ENCODE measurements at places on chromosomes 11 and 22.

DNA sequence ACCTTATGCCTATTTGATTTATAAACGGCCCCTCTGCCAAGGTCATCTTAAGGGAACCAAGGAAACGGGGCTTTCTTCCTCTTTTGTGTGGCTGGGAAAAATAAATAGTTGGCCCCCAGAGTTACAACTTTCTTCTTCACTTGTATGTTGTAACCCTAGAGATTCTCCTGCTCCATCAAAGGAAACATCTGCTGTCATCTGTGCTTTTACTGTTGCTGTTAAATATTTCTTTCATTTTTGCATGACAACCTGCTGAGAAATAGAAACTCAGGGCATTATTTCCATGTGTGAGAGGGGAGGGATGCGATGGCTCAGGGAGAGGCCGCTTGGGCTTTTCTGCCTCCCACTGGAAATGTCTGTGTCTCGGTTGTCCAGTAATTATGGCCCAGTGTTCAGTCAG, 21.8 kb upstream of the CDC42EP2 start:
- no peak for DNase-seq

DNA sequence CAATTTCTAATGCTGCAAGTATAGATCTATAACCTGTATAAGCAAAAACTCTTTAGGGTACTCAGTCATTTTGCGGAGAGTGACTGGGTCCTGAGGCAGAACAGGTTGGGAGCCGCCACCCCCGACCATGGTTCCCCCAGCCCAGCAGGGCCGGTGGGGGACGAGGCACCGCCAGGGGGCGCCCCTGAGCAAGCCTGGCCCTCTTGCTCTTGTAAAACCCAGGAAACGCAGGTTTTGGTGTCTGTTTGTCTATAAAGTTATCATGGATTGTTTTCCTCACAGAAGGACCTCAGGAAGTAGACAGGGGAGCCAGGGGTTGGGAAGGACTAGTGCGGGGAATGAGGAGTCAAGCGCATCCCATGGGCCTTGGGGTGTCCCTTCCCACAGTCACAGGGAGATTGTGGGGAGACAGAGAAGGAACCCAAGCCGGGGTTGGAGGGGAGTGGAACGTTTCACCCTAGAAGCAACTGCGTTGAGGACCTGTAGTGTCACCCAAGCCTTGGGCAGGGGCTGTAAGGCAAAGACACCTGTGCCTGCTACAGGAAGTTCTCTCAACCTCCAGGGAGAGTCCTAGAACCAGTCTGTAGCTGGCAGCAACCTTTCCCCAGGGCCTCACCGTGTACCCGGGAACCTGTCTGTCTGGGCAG, 26.4 kb downstream of the KCTD17 start:
- peak; percentile 88 for DNase-seq

- DNase-seq: no peak
Observed at GRCh38 chr11:60658409-60658808, 41.0 kb upstream of the MS4A8 start.

GRCh38 chr11:70521475-70522308, 123.4 kb downstream of the CTTN start:
- no peak for DNase-seq

DNA sequence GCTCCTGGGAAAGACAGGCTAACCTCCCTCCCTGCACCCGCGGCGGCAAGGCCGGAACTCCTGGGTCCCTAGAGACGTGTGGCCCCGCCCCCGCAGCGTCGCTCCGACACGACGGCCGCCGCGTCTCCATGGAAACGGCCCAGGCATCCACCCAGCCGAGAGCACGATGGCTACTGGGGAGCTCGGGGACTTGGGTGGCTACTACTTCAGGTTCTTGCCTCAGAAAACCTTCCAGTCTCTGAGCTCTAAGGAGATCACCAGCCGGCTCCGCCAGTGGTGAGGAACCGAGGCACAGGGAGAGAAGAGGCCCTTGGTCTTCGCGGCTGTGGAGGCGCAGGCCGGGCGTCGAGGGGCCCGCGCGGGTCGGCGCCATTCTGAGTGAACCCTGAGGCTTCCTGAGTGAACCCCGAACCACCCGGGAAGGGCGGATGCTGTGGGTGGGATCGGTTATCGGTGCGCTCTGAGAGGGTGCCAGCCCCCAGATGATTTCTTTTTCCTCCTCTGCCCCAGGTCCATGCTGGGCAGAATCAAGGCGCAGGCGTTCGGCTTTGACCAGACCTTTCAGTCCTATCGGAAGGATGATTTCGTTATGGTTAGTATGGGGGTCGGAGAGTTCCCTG, at the start of gene CFAP300:
Gene CFAP300 (plus strand): TSS at position 133 of the 620 bp plus-strand sequence. CDS start 34 bp downstream, at position 167.
- DNase-seq: peak; percentile 39

GRCh38 chr11:77413850-77414460, 59.9 kb downstream of the PAK1 start:
- DNase-seq: no peak

- DNase-seq: no peak
Observed at GRCh38 chr22:23513133-23513532, 67.0 kb downstream of the IGLL1 start.

GRCh38 chr22:30044369-30044768, 35.9 kb upstream of the HORMAD2 start:
- DNase-seq: no peak

DNA sequence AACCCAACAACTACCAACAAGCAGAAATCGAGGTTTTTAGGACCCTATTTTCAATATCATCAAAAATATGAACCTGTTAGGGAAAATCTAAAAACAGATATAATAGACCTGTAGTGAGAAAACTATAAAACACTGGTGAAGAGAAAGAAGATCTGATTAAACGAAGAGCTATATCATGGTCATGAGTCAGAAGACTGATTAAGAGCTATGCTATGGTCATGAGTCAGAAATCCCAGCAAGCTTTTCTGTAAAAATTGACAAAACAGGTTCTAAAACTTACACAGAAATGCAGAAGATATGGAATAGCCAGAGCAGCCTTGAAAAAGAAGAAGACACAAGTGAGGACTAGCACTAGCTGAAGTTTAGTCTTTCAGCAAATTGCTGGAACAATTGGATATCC, 345.0 kb downstream of the TBC1D22A start:
- DNase-seq: no peak

GRCh38 chr22:44522526-44523170, 24.6 kb upstream of the RTL6 start:
- no peak for DNase-seq

DNA sequence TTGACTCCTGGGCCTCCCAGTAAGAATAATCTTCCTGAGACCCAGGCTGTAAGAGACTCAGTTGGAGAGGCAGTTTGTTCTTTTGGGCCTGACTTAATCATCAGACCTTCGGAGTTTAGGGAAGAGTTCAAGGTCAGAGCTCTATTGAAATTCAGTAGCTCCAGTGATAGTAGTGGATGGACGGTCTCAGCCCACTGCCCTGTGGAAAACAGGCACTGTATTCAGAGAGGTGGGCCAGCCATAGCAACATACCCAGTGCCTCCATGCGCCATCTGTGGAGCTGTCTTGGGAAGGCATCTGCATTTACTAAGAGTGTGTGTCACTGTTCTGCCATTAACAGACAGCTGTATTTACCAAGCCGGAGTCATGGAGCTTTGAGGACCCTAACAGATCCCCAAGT, 2.9 kb downstream of the SMARCB1 start:
- DNase-seq: no peak

DNA sequence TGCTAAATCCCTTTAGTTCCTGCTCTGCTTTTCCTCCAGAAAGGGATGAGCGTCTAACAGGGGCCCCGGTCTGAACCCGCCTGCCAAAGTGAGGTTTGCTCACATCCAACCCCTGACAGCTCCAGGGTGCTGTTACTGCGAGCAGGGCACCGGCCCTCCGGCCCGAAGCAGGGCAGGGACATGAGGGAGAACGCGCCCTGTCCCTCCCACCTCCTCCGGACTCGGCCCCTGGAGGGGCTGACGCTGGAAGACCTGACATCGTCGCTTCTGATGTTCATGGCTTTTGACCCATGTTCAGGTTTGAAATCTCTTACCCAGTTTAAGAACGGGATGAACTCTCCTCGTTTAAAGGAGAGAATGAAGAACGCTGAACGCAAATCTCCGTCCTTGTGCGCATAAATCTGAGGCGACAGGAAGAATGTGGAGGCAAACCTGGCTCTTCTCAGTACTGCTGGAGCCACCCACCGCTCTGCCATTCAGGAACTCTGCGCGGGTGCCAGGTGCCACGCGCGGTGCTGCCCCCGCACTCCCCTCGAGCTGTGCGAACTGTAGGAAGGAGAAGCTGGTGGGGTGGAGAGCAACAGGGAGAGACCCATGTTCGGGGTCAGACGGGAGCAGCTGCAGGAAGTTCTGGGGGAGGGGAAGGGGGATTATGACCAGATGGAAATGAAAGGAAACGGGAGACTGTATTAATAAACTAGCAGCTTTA, 826 bp upstream of the EEF1G start:
- DNase-seq: no peak

- peak; percentile 21 for DNase-seq
Observed at GRCh38 chr11:46916286-46917108, 1.9 kb downstream of the LRP4 start.

- DNase-seq: no peak
Observed at GRCh38 chr11:5449023-5449422, at the start of gene OR51I2. Gene OR51I2 (plus strand): TSS chr11:5449323. CDS start chr11:5453489, 4,166 bp downstream.

DNA sequence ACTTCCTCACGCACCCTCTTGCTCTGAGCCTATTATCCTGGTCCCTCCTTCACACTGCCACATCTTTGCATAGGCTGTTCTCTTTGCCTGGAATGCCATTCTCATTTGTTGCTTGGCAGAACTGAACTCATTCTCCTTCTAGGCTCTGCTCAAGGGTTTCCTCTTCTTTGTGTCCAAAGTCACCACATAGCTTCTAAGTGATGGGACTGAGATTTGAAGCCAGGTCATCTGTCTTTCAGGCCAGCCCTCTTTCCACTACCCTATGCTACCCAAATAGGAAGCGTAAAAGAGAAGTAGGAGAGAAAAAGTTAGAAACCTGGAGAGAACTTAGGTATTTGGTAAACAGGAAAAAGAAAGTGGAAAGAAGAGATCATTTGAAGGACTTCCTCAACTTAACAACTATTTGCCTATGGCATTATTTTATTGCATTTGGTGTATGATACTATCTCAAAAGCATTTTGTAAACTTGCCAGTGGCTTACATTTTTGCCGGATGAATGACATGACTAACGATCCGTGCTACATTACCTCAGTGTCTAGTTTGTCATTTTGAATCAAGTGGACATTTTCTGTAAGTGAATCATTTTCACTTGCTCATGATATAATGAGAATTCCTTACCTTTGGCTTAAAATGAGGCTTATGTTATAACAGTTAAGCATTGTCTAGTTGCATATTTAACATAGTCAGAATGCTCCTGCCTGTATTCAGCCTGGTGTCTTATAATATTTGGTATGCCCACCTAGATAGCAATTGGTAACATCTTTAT, 18.5 kb downstream of the NF2 start:
- no peak for DNase-seq

DNA sequence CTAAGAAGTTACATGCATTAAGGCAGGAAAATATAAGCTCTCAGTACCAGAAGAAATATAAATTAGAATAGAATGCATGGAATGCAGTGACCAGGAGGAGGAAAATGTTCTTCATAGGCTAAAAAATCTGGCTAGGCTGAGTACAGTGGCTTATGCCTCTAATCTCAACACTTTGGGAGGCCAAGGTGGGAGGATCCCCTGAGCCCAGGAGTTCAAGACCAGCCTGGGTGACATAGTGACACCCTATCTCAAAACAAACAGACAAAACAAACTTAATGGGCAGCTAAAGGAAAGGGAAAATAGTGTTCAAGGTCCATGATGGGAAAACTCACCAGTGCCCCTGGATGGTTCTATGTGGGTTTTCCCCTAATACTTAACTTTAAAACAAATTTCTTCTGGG, 78.3 kb upstream of the RASSF10 start:
- DNase-seq: no peak

- DNase-seq: no peak
Observed at GRCh38 chr11:68927280-68928135, 23.8 kb downstream of the IGHMBP2 start.

- no peak for DNase-seq
Observed at GRCh38 chr11:74966651-74967050, 17.6 kb downstream of the SPCS2 start.

- no peak for DNase-seq
Observed at GRCh38 chr11:61701242-61701886, 21.2 kb downstream of the DAGLA start.

DNA sequence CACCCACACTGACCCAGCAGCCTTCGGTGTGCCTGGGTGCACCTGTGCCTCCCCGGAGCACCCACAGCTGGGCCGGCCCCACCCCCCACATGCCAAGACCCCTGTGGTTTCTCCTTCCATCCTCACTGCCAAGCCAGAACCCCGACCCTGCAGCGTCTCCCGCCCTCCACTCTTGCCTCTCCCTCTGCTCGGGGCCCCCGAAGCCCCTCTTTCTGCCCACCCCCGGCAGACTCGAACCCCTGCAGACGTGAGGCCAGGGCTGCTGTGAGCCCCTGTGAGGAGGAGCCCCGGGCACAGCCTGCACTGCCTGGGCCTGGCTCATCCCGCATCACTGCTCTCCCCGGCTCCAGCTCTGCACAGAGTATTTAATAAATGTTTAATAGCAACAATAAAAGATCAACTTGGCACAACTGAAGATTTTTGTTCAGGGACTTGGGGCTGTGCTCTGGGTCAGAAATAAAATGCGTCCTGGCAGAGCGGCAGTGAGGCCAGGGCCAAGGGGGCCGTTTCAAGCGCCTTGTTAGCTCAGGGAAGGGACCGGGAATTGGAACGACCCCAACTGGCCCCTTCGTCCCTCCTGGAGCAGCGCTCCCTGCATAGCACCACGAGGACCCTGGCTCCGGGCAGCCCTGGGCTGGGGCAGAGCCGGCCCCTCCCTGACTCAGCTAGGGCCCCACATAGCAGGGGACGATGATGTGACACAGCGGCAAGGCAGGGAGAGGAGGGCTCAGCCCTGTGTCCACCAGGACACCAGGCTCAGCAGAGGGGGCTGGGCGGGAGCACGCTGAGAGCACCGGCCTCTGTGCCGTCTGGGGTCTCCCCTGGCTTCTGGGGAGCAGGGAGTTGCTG, 520.8 kb downstream of the BRD1 start:
- no peak for DNase-seq

- DNase-seq: peak; percentile 81
Observed at GRCh38 chr11:85810871-85811611, at the start of gene SYTL2. Gene SYTL2 (minus strand): TSS chr11:85811141. CDS start chr11:85757725, 53,416 bp downstream.

DNA sequence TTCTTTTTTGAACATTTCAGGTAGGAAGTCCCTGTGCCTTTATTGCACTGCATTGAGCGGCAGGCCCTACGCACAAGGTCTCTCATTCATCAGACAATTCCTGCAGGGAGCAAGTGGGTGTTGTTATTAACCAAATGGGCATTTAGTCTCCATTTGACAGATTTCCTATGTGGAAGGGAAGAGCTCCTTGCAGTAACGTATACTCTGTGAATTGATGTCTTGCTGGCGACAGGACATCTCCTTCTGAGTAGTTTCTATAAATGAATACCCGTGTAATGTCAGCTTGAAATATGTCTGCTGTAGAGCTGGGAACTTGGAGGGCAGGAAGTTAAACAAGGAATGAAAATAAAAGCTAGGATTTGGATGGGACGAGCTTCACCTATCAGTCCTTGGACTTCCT, 3.7 kb downstream of the OR5B21 start:
- DNase-seq: no peak

DNA sequence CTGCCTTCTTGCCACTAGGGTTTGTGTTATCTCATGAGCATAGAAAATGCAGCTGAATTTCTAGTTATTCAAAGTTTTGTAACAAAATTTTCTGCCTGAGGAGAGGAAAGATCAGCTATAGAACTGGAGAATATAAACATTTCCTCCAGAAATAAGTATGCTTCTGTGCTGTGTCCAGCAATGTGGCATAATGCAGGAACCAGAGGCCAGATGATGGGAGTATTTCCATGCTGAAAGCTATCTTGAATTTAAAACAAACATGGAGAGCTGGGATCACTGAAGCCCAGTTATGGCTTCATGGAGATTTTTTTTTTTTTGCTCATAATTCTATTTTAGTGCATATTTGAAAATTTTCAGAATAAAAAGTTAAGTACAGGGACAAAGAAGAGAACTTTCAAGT, 608.2 kb downstream of the SOX6 start:
- DNase-seq: no peak

All from activated naive CD4-positive, alpha-beta T cell treated with Interleukin-2 at 50 U/mL for 16 hours (primary cell).